ENCODE measurements at places on chromosomes 3 and 15.

GRCh38 chr3:136750897-136751315 lies 1.3 kb downstream of the STAG1 start:
- no peak for DNase-seq

DNA sequence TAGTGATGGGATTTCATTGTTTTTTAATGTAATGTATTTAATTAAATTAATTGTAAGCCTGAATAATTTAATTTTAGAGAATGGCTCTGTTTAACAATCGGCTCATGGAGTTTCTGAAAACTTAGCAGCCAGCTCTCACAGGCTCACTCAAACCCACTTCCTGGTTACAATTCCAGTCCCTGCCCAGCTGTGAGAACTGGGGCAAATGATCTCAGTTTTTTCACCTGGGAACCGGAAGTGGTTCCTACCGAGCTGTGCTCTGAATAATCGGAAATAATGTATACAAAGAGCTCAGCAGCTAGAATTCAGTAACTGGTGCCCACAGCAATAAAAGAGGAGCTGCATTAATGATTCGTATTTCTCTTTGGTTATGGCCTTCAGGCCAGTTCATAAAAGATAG lies 244.3 kb upstream of the MCTP2 start:
- no peak for DNase-seq

- peak; percentile 49 for DNase-seq
These were observed 1.6 kb upstream of the TEX264 start for GRCh38 chr3:51669241-51670052.

DNA sequence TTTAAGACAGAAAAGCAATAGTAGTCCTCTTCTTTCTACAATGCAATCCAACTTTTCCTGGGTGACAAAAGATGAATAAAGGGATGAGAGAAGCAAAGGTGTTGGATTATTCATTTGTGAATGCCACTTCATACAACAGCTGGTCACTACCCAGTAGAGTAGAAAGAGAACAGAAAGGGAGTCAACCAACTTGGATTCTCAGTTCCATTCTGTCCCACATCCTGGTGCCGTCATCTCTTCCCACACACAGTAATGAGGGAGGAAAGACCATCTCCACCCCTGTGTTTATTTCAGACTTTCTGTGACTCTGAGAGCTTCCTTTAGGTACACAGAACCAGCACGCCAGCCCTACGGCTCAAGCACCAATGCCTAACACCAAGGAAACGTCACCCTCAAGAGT lies 71.0 kb downstream of the FOXP1 start:
- DNase-seq = no peak

DNA sequence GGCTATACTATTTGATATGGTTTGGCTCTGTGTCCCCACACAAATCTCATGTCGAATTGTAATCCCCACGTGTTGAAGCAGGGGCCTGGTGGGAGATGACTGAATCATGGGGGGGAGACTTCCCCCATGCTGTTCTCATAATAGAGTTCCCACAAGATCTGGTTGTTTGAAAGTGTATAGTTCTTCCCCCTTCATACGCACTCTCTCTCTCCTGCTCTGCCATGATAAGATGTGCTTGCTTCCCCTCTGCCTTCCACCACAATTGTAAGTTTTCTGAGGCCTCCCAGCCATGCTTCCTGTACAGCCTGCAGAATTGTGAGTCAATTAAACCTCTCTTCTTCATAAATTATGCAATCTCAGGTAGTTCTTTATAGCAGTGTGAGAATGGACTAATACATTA lies 290.1 kb upstream of the CHRM5 start:
- DNase-seq = no peak

DNA sequence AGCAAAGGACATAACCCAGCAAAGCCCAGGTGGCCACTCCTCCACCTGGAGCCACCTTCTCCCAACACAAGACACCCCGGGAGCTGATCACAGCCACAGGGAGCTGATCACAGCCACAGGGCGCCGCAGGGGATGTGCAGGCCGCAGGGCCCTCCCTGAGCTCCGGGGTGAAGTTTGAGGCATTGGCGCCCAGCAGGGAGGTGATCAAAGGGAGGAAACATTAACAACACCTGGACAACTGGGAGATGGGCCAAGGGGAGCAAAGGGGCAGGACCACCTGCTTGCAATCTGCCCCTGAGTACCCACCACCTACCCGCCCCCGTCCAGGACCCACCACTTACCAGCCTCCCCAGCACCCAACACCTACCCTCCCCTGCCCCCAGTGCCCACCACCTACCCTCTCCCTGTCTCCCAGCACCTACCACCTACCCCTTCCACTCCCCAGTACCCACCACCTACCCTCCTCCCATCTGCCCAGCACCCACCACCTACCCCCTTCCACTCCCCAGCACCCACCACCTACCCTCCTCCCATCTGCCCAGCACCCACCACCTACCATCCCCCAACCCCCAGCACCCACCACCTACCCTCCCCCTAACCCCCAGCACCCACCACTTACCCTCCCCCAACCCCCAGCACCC lies 2.4 kb downstream of the UROC1 start:
- no peak for DNase-seq

DNA sequence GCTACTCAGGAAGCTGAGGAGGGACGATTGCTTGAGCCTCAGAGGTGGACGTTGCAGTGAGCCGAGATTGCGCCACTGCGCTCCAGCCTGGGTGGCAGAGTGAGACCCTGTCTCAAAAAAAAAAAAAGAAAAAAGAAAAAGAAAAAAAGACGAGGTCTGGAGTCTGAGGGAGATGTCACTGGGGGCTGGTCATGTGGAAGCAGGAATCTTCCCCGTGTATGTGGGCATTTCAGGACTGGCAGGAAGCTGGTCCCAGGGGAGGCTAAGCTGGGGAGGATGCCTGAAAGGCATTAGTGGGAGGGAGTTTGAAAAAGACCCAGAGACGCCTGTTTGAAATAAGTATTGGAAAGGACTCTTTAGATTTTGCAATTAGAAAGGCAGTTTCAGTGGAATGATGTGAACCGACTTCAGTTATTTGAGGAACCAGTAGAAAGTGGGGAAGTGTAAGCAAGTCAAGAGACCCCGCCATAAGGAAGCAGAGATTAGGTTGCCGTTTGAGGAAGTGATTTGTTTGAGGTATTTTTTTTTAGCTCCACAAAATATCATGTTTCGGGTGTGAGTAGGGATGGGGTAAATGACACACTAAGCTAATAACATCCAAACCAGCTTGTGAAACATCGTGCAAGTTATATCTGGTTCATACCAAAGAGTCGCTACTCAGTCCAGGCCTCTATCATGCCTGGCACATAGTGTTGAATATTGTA lies 55.5 kb downstream of the ST6GAL1 start:
- no peak for DNase-seq

DNA sequence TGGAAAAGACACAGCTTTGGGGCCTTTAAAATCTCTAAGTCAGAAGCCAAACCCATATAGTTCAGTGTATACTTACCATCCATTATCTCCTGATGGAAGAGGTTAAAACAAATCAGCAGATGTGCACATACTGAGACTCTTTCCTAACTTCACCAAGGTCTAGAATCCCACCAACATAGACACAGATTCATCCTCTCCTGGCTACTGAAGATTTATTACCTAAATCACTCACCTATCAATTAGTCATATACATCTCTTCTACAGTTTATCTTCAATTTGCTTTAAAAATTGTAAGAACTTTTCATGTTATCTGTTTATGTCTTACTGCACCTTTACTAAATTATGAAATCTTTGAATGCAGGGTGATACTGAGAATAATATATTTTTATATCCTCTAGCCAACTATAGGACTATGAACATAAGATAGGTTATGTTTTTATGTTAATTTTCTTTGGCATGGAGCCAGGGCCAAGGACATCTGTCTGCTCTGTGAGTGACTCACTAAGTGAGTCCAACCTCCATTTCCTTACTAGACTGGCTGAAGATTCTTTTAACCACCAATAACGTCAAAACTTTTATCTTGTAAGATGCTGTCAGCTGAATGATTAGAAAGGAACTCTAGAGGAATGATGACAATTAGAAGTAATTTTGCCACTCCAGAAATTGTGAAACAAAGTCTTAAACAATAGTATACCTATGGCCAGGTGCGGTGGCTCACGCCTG lies 397.6 kb downstream of the FOXP1 start:
- peak; percentile 15 for DNase-seq

DNA sequence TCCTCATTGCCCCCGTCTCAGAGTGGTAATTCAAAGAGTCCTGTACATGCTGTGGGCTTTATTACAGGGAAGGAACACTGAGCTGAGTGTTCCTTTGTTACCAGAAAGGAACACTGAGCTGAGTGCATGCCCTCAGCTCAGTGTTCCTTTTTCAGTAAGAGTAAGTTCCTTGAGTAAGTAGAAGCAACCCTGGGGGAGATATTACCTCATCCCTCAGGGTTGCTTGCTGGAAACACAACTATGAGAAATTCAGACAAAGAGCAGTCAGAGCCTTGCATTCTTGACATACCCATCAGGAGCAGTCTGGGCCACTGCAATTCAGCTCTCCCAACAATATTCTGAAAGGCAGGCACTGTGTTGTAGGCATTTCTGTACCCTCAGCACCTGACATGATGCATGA lies 17.0 kb downstream of the CHRM5 start:
- no peak for DNase-seq

GRCh38 chr3:10434144-10434937 lies 71.0 kb downstream of the ATP2B2 start:
- DNase-seq = no peak

DNA sequence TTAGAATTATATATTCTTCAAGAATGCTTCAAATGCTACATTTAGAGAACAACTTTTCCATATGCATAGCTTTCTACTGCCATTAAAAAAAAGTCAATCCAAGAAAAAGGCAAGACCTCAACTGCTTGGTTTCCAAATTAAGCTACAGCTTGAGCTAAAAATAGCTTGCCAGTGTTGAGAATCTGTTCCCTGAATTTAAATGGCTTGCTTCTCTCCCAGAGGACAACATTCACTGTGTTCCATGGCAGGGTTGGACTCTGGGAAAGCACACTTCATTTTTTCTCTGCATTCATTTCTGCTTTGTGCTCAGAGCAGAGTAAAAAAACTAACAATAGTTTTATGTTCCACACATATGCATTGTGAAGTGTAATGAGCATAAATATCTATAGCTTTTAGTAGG lies 50.3 kb upstream of the ACTL6A start:
- DNase-seq = no peak

- no peak for DNase-seq
These were observed 165.6 kb downstream of the XXYLT1 start for GRCh38 chr3:195105389-195105788.

DNA sequence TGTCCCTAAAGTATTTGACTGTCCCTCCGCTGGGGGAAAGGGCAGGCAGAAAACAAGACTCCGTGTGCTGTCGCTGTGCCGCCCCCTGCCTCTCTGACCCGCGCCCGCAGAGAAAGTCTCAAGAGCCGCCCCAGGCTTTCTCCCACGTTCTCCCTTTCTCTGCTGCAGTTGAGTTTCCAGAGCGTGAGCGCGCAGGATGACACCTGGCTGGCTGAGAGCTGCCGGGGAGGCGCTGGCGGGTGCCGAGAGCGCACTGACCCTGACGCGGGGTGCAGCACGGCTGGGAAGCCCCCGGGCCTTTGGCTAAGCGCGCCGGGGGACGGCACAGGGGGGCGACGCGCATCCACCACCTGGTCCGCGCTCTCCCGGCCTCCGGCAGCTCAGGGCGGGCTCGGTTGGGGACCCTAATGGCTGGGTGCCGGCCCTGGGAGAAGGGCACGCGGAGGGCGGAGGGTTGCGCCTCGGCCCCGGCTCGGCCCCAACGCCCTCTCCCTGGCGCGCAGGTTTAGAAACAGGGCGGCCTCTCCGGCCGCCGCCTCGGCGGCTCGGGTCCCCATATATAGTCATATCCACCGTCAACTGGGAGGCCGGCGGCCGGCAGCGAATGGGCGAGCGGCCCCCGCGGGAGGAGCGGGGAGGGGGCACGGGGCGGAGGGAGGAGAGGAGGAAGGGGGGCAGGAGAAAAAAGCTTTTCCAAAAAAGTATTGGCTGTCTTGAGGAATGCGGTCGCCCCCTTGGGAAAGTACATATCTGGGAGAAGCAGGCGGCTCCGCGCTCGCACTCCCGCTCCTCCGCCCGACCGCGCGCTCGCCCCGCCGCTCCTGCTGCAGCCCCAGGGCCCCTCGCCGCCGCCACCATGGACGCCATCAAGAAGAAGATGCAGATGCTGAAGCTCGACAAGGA lies at the start of gene TPM1:
Gene TPM1, plus strand, starts transcription at position 774 of the 903 bp plus-strand sequence. Its CDS starts 83 bp downstream, at position 857.
- no peak for DNase-seq

DNA sequence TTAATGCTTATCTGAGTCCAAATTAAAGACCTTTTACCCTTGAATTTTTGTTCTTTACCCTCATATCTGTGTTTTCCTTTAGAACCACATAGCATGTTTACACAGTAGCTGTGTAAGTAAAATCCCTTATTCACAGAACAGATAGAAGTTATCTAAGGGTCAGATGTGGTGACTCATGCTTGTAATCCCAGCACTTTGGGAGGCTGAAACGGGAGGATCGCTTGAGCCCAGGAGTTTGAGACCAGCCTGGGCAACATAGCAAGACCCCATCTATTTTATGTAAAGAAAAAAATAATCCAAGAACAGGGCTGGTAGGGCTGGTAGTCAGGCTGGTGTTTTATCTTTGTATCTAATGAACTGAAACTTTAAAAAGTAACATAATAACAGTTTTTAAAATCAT lies 23.2 kb downstream of the NXPE3 start:
- no peak for DNase-seq

DNA sequence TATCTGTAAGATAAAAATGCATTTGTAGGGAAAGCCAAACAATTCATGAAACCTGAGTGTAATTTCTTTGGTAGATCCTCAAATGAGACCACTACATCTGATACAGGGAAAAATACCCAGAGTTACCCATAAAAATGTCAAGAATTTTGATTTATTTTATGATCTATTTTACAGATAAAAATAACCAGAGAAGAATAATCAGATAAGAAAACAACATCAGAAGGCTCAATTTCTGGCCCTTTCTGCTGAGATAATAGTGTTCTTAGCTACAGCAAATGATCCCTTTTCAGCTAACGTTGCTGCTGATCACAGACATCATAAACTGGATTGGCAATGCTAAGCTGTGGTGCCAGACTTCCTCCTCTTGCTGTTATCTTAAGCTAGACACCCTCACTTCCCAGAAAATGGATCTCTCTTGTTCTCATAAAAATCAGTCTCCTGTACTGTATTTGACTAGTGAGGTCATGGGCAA lies 21.3 kb upstream of the TMEM108 start:
- DNase-seq = no peak

DNA sequence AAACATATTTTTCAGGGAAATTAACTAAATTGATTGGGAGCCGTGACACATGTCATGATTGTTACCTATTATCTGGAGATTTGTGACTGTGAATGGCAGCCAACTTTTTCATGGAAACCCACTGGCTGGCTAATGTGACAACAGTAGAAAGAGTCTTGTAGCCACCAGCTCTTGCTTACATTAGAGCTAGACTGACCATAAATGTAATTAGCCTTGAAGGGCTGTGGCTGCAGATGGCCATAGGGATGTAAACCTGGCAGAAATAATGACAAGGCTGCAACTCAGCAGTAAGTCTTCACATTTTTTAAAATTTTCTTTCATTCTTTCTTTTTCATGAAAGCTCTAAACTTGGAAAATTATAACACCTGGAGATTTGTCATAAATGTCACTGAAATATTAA lies 168.2 kb upstream of the ROBO2 start:
- no peak for DNase-seq

- no peak for DNase-seq
These were observed 55.0 kb upstream of the RPL32 start for GRCh38 chr3:12896063-12896985.
